ENCODE measurements at places on chromosomes 2 and 18.
A peak's percentile ranks its signal among the peaks of the same experiment; 100 is the strongest.

DNA sequence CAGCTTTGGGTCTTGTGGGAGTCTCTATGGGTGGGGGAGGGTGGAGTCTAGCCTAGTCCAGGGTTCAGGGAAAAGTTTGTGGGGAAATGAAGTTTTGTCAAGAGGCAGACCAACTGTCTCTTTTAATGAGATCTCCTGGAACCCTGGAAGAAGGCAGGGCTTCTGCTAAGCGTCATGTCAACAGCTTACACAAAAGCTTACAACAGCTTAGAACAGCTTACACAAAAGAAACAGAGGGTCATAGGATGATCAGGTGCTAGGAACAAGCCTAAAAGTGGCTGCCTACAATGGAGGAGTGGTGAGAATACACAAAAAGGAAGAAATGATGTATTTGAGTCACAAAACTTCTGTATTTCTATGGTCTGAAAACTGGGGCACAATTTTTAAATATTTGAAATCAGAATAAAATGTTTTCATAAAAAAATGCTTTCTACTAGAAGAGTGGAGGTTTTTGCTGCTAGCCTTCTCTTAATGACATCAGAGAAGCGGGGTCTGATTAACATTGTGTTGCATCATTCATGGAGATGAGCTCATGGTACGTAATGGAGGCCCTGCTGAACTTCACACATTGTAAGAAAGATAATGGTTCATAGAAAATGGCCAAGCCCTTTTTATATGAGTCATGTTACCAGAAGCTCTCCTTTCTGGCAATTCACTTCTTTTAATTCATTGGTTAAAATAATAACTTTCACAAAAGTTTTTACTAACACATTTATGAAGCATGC lies 351.0 kb downstream of the PIK3C3 start:
- peak; percentile 3 for DNase-seq

GRCh38 chr2:52862801-52863200 lies 904.8 kb upstream of the CHAC2 start:
- no peak for DNase-seq

GRCh38 chr2:39667886-39668276 lies 2.2 kb downstream of the TMEM178A start:
- no peak for DNase-seq

DNA sequence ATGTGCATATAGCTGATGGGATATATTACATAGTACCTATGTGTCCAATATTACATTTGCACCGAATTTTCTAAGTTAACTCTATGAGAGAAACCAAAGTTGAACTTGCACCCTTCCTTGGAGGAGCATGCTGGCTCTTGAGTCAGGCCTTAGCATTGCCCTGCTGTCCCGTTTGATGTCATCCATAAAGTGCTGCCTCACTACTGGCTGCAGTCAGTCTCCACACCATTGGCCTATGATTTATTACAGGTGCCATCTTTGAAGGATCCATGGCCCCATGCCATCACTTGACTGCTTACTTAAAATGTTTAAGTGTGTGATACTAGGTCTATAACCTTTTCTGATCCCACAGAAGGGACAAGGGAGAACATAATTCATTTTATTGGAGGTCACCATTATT lies 249.3 kb upstream of the RBBP8 start:
- DNase-seq, result no peak

DNA sequence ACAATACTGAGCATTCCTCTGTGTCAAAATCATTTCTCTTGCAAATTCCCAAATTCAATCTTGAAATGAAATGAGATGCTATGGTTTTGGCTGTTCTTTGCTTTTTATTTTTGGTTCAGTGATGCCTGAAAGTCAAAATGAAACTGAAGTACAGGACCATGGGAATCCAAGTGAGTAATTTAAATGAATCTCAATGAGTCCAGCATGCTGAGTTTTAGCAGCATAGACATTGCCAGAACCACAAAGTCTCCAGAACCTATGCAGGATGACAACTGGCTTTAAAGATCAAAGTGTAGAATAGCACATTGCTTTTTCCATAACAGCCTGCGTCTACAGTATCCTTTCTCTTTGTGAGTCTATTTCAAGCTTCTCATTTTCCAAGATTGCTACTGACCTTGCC lies 1050.7 kb upstream of the PIK3C3 start:
- no peak for DNase-seq

DNA sequence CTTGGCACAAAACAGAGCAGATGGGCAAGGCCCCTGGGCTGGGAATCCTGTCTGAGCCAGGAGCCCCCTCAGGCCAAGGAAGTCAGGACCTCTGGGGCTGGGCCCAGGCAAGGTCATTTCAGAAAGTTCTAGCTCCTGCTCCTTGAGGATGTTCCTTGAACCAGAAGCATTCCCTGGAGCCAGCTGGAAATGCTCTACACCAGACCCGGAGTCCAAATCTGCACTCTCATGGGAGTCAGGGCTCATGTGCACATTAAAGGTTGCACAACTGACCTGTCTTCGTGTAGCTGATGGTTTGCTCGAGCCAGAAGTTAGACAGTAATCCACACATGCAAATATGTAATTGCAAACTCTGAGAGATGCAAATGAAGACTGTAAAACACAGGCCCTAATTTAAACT lies 18.0 kb downstream of the PARD6G start:
- DNase-seq, result no peak

- no peak for DNase-seq
These were observed 286.9 kb downstream of the TMX3 start for GRCh38 chr18:68427951-68428401.

DNA sequence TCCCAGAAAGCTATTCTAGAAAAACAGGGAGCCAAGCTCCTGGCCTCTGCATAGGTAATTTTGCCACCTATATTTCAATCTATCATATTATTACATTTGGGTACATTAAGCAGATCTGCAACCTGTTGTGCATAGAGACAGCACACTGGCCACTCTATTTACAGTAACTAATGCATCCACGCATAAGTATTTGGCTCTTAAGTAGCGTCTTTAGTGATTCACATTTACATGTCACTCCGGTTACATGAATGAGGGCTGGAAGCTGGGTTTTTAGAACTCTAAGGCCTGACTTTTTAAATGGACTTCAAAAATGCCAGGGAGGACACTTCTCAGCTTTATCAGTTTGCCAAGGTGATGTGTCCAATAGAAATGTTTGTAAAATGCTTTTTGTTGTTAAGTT lies 97.7 kb downstream of the NYAP2 start:
- DNase-seq, result no peak

DNA sequence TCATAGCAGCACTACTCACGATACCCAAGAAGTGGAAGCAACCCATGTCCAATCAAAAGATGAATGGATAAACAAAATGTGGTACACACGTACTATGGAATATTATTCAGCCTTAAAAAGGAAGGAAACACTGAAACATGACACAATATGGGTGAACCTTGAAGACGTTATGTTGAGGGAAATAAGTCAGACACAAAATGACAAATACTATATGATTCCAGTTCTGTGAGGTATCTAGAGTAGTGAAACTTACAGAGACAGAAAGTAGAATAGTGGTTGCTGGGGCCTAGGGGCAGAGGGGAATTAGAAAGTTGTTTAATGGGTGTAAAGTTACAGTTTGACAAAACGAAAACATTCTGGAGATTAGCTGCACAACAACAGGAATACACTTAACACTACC lies 24.7 kb downstream of the TLK1 start:
- DNase-seq, result no peak

DNA sequence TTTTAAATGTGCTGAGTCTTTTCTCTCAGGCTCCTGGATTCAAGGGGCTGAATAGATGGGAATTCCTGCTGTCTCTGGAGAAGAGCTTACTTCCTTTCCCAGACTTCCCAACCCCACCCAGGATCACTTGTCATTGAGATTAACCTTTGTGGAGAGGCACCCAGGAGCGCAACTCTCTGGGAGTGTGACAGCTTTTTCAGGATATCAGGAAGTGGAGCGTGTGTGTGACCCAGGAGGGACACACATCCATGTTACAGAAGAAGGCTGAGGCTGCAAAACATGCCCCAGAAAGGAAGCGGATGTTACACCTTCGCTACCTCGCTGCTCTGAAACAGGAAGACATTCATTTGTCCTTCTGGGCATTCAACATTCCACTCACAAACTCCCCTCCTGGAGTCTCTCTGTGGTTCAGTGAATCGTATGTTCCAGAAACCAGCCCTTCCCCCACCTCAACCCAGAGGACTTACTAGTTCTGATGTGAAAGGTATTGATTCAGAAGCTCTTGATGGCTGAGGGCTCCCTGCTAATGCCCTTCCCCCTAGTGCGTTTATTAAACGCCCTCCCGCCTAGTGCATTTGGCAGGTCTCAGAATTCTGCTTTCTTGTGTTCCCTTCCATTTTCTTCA lies 523.9 kb downstream of the TNS1 start:
- no peak for DNase-seq

GRCh38 chr2:205848601-205849000 lies 166.3 kb downstream of the NRP2 start:
- DNase-seq, result no peak

- no peak for DNase-seq
These were observed 65.9 kb upstream of the NFATC1 start for GRCh38 chr18:79329786-79330185.

DNA sequence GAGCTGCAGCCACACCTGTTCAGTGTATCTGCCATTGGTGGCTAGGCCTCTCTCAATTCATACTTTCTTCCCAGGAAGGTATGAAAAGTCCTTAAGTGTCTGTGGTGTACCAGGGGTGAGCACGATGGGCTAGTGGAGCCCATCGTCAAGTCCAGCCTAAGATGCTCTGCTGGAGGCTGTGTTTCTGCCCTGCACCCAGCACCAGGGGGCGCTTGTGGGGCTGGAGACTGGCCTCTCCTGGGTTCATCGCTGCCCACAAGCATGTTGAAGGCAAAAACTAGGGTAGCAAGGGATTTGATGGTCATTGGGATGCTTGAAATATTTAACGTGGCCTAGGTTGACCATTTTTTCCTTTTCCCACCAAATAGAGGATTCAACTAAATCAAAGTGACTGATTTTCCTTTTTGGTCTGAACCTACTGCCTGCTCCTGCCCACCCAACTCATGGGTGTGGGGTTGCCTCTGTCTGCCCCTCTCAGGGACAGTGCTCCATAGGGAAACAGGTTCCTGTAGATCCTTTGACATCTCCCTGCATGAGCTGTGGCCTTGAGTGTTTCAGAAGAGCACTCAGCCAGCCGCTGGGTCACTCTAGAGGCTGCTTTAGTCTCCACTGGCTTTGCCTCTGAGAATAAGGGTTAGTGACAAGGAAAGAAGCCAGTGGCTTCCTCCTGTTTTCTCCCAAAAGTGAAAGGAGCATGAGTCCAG lies 59.0 kb downstream of the TPGS2 start:
- no peak for DNase-seq

GRCh38 chr2:23639406-23639982 lies 254.5 kb downstream of the KLHL29 start:
- DNase-seq, result no peak

- DNase-seq, result no peak
These were observed 672.7 kb downstream of the DPP10 start for GRCh38 chr2:115115135-115115534.

- no peak for DNase-seq
These were observed 5.0 kb downstream of the ST8SIA5 start for GRCh38 chr18:46751882-46752281.

DNA sequence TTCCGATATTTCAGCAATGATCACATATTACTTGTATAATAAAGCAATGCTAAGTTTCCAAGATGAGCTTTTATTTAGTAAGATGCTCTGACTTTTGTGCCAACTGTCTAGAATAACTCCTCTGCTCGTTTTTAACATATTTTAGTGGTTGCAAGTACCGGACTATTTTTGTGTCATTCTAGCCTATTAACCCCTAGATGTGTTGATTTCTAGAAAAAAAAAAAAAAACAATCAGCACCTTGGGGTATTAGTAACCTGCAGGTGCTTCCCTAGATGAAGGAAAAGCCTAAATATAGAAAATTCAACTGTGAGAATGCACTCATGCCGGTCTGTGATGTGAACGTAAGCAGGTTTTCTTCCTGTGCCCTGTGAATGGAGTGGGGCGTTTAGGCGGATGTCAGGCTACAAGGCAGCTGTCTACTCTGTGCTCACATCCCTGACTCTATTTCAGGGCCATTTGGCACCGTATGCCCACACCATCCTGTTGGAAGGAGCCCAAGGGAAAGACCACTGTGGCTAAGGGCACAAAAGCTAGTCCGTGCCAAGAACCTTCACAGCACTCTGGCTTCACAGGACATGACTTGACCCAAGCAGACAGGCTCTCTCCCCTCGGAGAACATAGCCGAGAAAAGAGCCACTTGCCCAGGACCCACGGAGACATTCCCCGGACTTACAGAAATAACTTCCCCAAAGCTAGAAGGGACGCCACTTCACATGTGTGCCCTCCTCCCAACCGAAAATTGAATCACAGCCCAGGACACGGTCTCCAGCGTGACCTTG lies 60.9 kb upstream of the AGAP1 start:
- no peak for DNase-seq

- no peak for DNase-seq
These were observed 28.6 kb downstream of the IRS1 start for GRCh38 chr2:226771067-226771466.

- no peak for DNase-seq
These were observed 46.6 kb downstream of the TAF1B start for GRCh38 chr2:9889812-9890261.

DNA sequence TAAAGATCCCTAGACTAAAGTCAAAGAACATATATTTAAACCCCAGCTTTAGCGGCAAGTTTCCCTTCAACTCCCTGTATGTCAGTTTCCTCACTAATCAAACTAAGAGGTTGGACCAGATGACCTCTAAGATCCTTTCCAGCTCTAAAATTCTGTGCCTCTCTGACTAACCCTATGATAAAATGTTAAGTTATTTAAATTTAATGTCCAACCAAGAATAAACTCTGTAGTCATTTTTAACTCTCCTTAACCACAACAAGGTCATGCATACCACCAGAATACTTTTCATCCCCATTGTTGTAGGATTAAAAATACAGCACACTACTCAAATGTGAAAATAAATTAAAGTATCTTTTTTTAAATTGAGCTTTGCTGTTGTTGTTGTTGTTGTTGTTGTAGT lies 5.2 kb upstream of the PDE1A start:
- DNase-seq, result no peak

DNA sequence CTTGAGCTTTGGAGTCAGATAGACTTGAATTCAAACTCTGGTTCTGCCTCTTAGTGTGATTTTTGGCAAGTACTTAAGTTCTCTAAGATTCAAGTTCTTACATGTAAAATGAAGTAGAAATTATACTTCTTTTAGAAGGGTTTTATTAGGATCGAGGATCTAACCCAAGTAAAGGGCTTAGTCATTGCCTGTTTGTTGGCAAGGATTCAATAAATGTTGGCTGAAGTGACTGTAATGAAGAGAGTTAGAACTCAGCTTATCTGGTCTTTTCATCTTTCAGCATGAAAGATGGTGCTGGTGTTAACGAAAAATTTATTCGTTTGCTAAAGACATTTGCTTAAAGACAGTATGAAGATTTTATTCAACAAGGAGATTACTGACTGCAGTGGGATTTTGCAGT lies 315.9 kb upstream of the THUMPD2 start:
- DNase-seq, result no peak

- DNase-seq, result no peak
These were observed 41.1 kb downstream of the DHRS9 start for GRCh38 chr2:169110419-169110818.

DNA sequence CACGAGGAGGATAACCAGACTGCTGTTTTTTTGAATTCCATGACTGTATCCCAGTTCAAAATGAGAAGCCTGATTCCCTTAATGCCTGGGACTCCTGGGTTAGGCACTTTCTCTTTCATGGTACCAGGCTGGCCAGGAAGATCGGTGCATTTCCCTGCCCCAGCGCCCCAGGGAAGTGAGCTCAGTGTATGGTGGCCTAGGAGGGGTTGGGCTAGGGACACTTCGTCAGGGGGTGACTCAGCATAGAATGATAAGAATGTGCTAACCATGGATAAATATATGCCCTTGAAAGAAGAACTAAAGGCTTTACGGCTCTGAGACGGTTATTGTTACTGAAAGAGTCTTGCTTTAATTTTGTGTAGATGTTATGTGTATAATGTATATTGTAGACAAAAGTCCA lies 27.5 kb upstream of the FAM237A start:
- DNase-seq, result no peak

All from suppressor macrophage (primary cell).